ENCODE measurements at places on chromosomes 11 and 22.

GRCh38 chr11:12845739-12846358, 163.3 kb upstream of the RASSF10 start:
- DNase-seq = peak; percentile 53

DNA sequence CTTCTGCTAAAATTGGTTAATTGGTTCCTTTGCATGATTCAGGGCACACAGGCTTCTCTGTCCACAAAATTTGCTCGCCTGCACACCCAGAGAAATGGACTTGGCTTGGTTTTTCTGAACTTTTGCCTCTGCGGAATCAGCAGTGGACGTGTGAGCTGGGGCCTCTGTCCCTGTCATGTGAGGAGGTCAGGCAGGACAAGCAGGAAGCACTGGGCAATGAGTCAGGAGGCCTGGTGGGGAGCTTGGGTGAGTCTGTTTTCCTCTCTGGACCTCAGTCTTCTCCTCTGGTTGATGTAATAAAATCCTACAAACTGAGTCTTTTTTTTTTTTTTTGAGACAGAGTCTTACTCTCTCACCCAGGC, 10.4 kb upstream of the CELSR1 start:
- peak; percentile 83 for DNase-seq

DNA sequence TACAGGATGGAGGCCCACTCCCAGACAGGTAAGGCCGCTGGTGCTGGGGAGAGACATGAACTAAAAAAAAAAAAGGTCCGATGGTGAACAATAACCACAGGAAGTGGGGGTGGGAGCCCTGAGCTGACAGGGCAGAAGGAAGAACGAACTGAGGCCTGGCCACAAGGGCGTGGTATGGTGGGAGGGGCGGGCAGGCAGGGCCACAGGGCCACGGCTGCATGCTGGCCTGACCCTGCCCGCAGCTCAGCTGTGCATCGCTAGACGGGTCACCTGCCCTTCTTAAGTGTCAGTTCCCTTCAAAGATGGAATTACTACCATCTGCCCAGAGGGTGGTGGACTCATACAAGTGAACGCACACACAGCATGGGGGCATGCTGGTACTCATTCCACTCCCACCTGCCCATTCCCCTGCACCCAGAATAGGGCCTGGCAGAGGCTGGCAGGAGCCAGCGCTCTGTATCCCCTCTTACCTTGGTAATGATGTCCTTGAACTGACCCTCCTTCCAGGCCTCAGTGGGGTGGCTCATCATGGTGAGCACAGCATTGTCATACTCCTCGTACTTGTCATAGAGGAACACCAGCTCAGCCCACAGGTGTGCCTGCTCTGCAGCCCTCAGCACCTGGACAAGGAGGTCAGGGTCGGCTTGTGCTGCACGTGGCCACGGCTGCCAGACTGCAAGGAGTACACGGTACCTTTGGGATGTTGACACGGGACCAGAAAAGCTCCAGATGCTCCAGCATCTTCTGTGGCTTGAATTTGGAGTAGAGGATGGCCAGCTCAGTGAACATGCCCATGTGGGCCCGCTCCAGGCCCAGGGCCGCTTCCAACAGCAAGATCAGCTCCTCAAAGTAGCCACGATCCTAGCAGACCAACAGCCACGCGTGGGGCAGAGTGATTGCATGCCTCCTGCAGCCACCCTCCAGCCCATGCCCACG, 17.5 kb upstream of the SLC25A1 start:
- no peak for DNase-seq

DNA sequence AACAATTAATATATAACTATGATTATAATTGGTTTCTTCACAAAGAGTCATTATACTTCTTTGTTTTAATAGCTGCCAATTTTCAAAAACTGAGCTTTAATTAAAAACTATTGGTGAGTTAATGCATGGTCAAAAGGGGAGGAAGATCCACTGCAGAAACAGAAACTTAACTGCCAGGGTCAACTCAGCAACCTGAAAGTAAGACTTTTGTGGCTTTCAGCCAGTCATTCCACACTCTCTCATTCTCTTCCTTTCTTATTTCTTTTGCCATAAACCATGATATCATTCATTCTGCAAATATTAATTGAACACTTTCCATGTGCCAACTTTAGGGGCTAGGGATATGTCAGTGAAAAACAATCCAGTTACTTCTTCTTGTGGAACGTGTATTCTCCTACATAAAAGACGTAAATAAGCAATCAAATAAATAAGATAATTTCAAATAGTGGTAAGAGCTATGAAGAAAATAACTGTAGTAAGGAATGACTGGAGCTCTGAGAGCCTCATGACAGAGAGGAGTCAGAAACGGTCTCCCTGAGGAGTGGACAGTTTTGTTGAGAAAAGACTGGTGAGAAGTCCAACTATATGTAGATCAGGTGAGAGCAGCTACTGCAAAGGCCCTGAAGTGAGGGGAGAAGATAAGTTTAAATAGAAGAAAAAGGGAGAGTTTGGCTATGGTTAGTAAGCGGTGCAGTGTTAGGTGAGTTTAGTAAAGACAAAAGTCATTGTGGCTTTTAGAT, 130.5 kb downstream of the GRIA4 start:
- DNase-seq = no peak

- DNase-seq = no peak
These were observed 359.3 kb downstream of the TBC1D22A start for GRCh38 chr22:47121791-47122190.

DNA sequence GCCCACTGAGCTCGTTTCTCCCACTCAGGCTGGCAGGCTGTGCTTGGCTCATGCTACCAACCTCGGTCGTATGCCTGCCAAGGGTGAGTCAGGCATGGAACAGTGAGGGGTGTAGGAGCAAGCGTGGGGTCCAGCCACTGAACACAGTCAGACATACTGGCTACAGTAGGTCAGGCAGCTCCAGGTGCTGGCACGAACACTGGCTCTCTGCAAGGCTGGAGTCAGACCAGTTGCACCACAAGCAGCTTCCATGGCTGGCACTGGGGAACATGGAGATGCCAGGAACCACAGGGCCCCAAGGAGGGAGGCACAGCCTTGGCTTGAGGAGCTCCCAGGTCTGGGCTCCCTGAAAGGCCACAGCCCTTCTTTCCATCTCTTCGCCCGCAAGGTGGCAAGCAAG, 410.7 kb upstream of the KIRREL3 start:
- DNase-seq = no peak

- no peak for DNase-seq
These were observed 29.4 kb upstream of the BAIAP2L2 start for GRCh38 chr22:38139901-38140300.

DNA sequence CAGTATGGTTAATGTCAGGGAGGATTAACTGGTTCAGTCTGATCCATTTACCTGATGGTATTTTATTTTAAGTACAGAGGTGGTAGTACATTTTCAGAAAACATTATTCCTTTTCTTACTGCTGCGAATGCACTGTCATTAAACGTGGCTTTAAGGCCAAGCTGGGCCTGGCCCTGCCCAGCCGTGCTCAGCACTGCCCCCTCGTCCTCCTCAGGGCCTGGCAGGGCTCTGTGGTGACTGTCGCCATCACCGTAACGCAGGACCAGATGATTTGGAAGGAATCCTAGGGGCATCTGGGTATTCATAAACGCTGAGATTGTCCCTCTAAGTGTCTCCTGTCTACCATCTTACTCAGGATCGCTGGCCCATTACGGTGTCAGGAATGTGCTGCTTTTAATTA, 302.0 kb downstream of the TBC1D22A start:
- no peak for DNase-seq

- DNase-seq = no peak
These were observed 6.1 kb downstream of the MAPK1 start for GRCh38 chr22:21861264-21861848.

GRCh38 chr11:61951484-61952135, 1.5 kb downstream of the BEST1 start:
- DNase-seq = no peak

GRCh38 chr22:45516923-45517675, 14.4 kb downstream of the FBLN1 start:
- no peak for DNase-seq

DNA sequence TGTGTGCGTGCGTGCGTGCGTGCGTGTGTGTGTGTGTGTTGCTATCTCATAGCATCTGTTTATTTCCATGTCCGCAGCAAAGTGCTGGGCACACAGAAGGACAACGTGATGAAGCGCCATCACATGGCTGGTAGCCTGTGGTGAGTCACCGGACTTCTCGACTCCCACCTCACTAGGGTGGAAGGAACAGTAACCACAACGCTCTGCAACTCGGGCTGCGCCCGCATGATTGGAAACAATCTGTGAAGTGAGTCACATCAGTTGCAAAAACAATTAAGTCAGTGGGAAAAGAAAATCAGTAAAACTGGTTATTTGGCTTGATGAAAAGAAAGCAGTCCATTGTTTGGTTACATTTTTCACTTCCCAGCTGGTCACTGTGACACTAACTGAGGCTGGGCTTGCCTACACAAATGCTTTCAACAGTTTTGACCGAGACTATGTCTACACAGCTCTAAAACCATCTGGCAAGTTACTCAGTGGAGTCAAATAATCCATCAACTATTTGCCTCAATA, 437.3 kb upstream of the CADM1 start:
- DNase-seq = no peak

DNA sequence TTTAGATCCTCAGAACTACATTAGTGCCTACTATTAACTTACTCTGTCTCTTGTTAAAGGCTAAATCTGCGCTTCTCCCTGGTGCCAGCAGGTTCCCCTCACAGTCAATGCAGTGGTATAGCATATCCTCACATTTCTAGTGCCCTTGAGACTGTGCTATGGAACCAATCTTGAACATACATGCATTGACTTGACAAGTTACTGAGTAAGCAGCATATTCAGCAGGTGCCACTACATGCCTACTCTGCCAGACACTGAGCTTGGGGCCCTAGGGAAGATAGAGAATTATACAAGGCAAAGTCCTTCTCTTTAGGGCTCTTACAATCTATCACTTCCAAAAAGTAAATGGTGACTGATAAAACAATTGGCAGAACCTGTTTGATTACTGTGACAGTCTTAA, 3.2 kb downstream of the FUT4 start:
- no peak for DNase-seq

DNA sequence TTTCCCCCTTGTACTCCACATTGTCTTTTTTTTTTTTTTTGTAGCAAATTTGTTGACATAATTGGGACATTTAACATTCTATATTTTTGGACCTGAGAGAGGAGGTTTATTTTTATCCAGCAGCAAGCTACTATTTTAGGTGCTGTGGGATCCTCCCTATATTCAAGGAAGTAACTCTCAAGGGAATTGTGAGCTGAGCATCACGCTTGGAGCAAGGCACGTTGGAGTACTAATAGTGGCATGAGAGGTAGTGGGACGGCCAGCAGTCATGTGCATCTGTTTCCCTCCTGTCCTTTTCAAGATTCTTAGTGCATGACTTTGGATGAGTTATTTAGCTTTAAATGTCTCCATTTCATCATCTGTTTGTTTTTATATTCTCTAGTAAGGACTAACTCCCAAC, 52.3 kb downstream of the EXT2 start:
- DNase-seq = no peak

DNA sequence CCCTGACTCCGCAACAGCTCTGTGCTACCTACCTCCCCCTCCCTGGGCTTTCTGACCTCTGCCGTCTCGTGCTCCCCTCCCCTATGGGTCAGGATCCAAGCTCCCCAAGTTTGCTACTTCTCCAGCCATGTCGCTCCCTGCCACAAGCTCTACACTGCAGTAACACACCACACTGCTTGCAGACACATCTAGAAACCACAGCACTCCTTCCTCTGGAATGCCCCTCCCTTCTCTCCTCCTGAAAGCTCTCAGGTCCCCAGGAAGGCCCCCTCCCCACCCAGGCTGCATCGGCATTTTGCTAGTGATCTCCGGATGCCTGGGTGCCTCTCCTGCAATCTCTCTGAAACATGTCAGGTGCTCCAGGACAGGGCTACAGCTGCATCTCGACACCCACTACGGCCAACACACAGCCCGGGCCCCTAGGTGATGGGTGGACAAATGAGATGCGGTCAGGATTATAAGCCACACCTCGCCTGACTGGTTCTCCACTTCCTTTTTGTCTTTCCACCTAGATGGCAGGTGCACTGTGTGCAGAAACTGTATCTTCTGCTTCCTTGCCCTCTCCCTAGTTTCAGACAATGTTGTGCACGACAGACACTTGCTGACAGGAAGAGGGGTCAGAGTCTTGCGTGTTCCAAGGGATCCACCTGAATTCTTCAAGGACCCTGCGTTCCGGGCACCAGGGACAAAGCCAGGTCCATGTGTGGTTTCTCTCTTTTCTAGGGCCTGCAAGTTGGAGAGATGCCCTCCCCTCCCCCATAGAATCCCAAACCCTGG, 22.9 kb downstream of the RPUSD4 start:
- no peak for DNase-seq

- DNase-seq = no peak
These were observed 559.7 kb downstream of the BRD1 start for GRCh38 chr22:49267996-49268395.

DNA sequence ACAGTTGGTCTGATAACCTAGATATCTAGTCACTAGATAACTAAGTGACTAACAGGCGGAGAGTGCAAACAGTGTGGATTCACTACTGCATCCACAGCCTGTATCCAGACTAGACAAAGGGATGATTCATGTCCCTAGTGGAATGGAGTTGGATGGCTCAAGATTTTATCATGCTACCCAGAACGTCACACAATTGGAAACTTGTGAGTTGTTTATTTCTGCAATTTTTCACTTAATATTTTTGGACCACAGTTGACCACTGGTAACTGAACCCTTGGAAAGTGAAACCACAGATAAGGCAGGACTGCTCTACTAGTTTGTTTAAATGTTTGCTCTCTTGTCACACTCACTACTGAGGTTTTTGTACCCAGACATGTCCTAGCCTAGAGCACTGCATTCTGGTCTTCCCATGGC, 76.0 kb downstream of the UBASH3B start:
- peak; percentile 52 for DNase-seq

GRCh38 chr11:121443688-121444275, 8.3 kb upstream of the SORL1 start:
- DNase-seq = no peak

- DNase-seq = no peak
These were observed 16.7 kb downstream of the PAFAH1B2 start for GRCh38 chr11:117160826-117161225.

DNA sequence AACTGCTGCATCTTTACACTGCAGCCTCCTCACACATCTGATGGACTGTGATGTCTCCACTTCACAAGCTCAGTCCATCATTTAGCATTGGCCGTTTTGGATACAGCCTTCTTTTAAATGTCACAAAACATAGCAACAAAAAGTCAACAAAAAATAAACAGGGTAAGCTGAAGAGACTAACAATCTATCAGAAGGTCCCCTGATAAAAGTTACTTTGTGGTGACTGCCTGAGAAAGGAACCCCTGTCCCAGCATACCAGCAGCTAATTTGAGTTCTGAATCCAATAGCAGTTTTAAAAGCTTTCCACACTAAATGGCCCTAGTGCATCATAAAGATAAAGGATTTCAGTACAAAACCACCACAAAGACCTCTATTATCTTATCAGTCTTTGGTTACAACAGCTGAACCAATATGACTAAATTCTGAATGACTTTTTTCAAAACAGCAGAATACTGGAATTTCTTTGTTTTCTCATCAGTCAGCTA, 162.4 kb downstream of the SOX6 start:
- no peak for DNase-seq

GRCh38 chr11:125210066-125210465, 45.5 kb downstream of the PKNOX2 start:
- no peak for DNase-seq

- DNase-seq = no peak
These were observed 29.2 kb downstream of the DDIAS start for GRCh38 chr11:82930734-82931133.

GRCh38 chr11:22930816-22931594, 70.7 kb upstream of the CCDC179 start:
- no peak for DNase-seq

- no peak for DNase-seq
These were observed 246.5 kb downstream of the CADM1 start for GRCh38 chr11:115257678-115258077.

Data from GM04504 (cell line).